Fibroblast of skin of scalp (primary cell): ENCODE measurements at places on chromosomes 13 and 19.

DNA sequence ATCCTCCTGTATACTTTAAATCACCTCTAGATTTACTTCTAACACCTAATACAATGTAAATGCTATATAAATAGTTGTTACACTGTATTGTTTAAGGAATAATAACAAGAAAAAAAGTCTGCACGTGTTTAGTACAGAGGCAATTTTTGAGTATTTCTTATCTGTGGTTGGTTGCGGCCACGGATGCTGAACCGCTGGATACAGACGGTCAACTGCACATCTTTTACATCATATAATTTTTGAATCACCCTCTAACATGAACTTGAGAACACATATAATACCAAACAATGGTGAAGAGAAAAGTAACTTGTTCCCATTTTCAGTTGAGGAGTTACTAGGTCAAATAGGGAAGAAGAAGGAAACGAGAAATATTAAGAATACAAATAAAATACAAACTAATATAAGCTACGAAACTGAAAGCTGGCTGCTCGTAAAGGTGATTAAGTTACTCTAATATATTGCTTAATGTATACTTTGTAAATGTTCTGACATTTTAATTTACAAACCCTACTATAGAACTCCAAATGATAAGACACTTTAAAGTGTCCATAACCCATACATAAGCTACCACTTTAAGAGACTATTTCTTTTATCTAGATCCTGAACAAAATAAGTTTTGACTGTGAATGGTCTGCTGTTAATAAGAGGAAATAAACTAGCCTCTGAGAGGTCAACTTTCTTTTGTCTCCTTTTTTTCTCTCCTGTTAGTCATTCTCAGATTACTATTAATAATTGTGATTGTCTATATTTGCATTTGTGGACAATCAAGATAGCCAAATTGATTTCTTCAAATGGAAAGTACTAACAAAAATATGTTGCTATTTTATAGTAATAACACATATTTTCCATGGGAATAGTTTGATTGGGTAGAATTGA lies 457.4 kb downstream of the DIAPH3 start:
- no peak for DNase-seq

- DNase-seq = no peak
Observed at GRCh38 chr13:50609011-50609410, 234.5 kb downstream of the DLEU7 start.

GRCh38 chr13:89806594-89806993 lies 1540.9 kb upstream of the MIR17HG start:
- DNase-seq = no peak

- DNase-seq = no peak
Observed at GRCh38 chr13:35722458-35723052, 246.1 kb upstream of the MAB21L1 start.

DNA sequence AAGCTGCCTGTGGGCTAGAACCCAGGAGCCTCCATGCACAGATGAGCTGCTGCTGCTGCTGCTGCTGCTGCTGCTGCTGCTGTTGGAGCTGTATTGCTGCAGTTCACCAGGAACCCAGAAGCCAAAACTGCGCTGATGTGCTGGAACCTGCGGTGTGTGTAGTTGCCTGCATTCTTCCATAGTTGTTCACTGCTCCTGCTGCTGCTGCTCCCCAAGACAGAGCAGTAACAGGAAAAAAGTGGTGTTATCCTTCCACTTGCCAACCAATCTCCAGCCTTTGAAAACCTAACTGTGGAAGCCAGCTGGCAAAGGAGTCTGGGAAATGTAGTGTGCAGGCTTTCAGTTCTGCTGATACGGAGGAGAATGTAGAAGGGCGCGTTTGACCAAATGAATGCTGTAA lies 37.9 kb downstream of the ARHGAP35 start:
- peak; percentile 77 for DNase-seq
